ENCODE measurements at places on chromosomes 16 and 17. TPM values are rescaled to one million over a fixed set of nuclear protein-coding genes. Genes with fewer than 3 reads are reported as not detected.

Gene NACA2
- total RNA-seq, result not detected

Gene PAFAH1B1
- 66.1 TPM for total RNA-seq

Gene TRPV2
- 2.8 TPM for total RNA-seq

Gene FBXW10B
- total RNA-seq, result 0.61 TPM

Gene ORMDL3
- 58.5 TPM for total RNA-seq

Gene KCNJ2
- 0.47 TPM for total RNA-seq

Gene PRPSAP1
- total RNA-seq, result 39.7 TPM

Gene ABCC3
- 47.2 TPM for total RNA-seq

Gene NPIPA2
- 2.2 TPM for total RNA-seq

Gene RPS2
- 1,963 TPM for total RNA-seq

Gene C17orf113
- 1.8 TPM for total RNA-seq

Gene CFAP119
- 3.1 TPM for total RNA-seq

Gene KRTAP9-6
- not detected for total RNA-seq

Gene FN3K
- total RNA-seq, result 22.7 TPM

Gene HERPUD1
- 226 TPM for total RNA-seq

Gene MT1G
- 189 TPM for total RNA-seq

Gene IL17C
- total RNA-seq, result not detected

Gene EFCAB3
- not detected for total RNA-seq

Gene AOC2
- total RNA-seq, result 0.51 TPM

Gene TMEM95
- total RNA-seq, result not detected

Gene SDK2
- total RNA-seq, result 0.25 TPM

Gene GJD3
- 0.19 TPM for total RNA-seq

Gene MYH3
- total RNA-seq, result 1.4 TPM

Gene SNN
- 4.6 TPM for total RNA-seq
